ENCODE measurements at places on chromosomes 3 and 15. TPM values are rescaled to one million over a fixed set of nuclear protein-coding genes. Genes with fewer than 3 reads are reported as not detected.

- no peak for DNase-seq
Measured at GRCh38 chr15:67803996-67804843, 21.1 kb upstream of the SKOR1 start.

Gene FEZF2
- not detected for total RNA-seq

DNA sequence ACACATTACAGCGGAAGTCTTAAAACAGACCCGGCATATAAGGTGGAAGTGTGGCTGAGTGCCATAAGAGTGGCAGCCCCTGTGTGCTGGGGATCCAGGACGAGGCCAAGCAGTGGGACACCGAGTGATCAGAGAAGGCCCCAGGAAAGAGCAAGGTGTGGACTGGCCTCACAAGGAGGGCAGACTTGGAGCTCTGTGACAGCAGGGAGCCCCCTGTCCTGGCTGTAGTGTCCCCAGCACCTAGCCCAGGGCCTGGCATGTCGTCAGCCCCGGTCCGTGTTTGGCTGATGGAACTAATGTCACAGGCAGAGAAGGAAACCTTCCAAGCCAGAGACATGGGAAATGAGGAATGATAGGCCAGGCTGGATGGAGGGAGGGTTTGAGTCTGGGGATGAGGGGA is 4.8 kb downstream of the PDIA5 start:
- no peak for DNase-seq

Gene STRIT1
- total RNA-seq: not detected

GRCh38 chr3:41698898-41699297 is 263.0 kb downstream of the ULK4 start:
- no peak for DNase-seq

DNA sequence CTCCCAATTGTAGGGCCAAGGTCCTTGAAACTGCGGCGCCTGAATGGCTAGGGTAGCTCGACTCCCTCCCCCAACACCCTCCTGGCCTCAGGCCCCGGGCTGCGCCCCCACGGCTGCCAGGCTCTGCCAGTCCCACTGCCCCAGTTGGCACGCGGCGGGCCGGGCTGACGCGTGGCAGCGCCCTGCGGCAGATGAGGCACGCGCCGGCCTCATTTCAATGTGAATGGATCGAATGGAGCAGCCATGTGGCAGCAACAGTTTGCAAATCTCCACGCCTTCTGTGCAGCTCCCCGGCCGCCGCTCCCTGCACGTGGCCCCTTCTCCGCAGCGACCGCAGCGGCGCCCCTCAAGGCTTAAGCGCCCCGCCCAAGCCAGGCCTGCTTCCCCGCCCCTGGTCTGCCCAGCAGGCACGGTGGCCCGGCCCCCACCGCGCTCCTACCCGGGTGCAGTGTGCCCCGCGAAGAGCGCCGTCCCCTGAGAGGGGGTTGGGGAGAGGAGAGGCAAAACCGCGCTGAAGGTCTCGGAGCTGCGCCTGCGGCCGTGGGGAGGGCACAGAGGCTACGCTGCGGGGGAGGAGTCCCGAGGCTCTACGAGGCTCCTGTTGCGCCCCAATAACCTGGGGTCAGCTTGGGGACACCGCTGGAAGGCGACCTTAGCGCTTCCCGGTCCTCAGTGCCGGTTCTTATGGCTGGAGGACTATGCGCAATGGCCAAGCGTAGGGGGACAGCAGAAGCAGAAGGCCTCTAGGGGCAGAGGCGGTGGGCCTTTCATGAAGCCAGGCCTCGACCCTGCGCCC is 3.1 kb upstream of the DLL4 start:
- peak; percentile 24 for DNase-seq

- no peak for DNase-seq
Measured at GRCh38 chr3:68360492-68360891, 571.9 kb downstream of the TAFA4 start.

Data from fibroblast of villous mesenchyme (primary cell).